ENCODE measurements at places on chromosomes 13 and 19.

- no peak for DNase-seq
Observed at GRCh38 chr13:44283600-44283999, 90.0 kb upstream of the SERP2 start.

GRCh38 chr19:45216667-45217066 lies 28.5 kb downstream of the EXOC3L2 start:
- DNase-seq: no peak

DNA sequence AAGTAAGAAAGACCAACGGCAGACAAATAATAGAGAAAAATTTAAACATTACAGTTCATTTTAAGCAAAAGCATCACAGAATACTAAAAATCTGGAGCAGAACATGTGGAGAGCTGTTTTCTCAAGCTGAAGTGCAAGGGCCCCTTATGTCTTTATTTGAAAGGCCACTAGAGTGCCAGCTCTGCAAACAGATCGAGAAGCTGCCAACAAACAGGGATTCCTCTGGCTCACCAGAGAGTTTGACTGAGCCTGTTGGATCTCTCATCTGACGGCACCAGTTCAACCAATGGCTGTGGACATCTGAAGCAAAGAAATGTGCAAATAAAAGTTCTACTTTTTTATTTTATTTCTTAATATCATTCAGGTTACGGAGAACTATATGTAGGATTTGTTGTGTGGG lies 119.7 kb downstream of the COL4A2 start:
- DNase-seq: no peak

GRCh38 chr19:12721656-12722565 lies 1.8 kb downstream of the TNPO2 start:
- DNase-seq: no peak

DNA sequence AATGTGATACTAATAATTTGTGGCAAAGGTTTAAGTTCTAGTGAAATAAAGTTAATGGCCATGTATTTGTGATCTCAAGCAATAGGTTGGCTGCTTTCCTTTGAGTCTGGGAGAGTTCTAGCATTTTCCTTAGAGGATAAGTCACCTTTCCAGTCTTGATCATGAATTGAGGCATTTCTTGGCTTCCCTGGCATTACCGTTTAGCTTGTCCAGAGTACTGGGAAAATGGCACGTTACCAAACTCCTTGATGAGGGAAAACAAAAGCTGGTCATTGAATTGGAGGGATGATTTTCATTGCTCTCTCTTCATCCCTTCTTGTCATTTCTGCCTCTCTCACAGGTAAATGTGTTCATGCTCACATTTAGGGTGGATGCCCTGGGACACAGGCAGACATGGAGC lies 34.0 kb upstream of the SPRY2 start:
- no peak for DNase-seq

DNA sequence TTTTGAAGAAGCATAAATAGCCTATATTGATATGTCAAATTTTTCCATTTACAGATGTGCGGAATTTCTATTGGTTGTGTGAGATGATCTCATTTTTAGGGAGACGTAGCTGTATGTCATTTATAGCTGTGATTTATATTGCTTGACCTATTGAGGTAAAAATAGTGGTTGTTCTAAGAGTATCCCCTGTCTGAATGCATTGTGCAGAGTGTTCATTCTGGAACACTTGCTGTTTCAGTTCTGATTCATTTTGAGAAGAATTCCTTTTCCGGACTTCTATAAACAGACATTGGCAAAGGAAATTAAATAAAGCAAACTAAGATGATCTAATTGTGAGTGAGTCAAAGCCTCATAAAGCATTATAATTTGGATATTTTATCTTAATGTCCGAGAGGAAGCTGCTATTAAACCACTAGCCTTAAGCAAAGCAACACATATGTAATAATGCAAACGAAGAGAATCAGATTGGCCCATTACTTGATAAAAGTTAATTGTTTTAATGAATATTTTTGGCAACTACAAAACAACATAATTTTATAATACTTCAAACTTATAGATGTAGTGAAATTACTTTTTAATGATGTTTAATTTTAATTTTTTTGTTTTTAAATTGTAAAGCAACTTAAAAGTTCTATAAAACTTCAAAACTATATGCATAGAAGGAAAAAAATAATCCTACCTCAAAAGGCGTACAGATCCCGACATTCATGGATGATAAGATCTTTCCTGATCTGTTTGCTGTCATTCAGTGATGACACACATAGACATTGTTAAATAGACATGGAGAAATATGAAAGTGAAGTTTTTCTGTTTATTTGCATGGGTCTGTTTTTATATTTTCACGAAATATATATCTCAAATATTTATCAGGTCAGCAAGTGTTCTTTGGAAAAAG lies 942.6 kb upstream of the SLC10A2 start:
- DNase-seq: no peak

DNA sequence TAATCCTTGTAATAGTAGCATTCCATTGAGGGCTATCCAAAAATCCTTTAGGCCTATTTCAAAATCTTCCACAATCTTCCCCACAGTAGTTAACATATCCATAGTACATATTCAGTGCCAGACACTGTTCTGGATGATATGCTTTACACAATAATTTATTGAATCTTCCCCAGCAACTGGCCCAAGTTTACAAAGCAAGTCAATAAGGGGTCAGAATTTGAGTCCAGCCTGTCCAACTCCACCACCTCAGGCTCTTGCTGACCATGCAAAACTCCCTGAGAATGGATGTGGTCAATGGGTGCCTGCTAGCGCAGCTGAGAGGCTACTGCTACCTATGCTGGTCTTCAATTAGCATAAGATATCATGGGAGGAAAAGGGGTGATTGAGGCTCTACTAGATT lies 529.6 kb downstream of the FGF9 start:
- no peak for DNase-seq

DNA sequence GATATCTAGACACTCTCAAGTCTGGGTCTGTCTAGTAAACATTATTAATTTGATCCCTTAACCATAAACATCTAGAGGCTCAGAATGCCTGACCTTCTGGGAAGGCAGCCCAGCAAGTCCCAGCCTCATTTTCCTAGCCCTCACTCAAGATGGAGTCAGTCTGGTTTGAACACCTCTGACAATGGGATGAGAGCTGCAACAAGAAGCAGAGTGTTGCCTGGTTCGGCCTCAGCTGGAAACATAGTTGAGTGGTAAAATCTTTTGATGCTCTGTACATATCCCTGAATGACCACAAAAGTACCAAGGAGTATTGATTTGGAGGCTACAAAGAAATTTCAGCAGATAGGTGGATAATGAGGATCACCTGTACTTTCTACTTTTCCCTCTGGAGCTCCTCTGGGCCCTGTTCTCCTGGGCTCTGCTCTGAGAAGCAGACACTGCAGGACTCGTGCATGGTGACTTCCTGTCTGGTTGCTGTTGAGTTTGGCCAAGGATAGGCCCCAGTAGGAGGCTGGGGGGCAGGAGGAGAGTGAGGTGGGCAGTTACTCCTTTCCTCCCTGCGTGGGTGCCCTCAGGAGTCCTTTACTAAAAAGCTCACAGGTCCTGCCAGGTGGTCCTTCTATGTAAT lies 68.4 kb upstream of the SLC15A1 start:
- DNase-seq: no peak

DNA sequence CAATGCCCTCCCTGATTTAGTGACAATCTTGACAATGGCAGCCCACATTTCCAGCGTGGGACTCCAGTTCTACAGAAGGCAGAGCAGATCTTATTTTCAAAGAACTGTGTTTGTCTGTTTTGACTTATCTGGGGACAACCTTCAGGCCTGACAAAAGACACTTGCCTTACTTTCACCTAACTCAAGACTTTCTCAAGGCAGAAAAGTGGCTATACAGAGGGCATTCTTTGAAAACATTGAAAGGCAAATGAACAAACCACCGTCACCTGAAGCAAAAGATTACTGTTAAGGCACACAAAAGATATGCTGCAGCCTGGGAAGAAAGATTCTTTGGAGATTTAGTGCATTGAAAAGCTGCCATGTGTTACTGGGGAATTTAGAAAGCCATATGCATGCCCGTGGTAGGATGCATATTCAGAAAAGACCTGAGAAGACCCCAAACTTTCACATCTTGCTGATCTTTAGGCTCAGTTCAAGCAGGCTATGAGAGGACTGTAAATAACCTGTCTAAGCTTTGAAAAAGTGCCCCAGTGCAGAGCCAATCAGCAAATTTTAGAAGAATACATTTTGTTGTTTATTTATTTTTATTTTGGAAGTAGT lies 82.8 kb downstream of the TSC22D1 start:
- DNase-seq: no peak

DNA sequence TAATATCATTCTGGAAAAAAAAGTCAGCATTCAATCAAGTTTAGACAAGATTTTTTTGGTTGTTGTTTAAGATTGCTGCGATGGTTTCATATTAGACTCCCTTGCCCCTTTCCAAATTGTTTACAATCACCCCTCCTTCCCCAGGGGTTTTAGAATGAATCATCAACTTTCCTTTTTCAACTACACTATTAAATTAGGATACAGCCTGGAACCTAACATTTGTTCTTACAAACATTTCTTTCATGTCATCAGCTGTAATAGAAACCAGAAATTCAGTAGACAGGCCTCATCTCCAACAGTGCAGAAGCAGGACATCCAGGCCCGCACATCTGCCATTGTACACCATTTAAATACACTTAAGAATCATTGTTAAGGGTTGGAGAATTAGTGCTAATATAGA lies 44.4 kb upstream of the WDFY2 start:
- no peak for DNase-seq

- no peak for DNase-seq
Observed at GRCh38 chr19:13004273-13004672, 9.0 kb downstream of the NFIX start.

- DNase-seq: no peak
Observed at GRCh38 chr13:105008604-105009003, 1526.9 kb downstream of the EFNB2 start.

DNA sequence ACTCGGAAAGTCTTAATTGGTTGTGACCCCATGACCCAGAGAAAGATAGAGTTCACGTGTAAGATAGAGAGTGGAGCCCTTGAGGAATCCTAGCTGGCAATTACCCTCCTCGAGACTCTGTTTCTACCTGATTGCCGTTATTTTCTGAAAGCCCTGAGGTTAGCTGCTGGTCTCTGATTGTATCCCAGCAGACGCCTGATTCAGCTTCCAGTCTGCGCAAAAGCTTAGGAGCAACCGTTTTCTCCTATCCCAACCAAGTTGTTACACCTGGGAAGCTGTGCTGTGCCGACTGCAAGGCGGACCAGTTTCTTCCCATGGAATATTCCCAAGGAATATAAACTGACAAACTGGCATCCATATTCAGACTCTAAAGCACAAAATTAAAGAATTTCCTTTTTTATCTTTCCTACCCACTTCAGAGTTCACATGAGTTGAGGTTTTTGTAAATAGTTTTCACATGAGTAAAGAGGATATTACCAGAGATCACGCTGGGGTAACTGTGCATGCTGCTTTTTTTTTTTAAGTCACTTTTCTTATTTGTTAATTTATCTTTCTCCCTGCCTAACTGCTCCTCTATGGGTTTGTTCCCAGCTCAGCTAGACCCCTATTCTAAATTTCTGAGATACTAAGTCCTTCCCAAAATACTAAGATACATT lies 1.5 kb upstream of the TRPC4 start:
- no peak for DNase-seq

DNA sequence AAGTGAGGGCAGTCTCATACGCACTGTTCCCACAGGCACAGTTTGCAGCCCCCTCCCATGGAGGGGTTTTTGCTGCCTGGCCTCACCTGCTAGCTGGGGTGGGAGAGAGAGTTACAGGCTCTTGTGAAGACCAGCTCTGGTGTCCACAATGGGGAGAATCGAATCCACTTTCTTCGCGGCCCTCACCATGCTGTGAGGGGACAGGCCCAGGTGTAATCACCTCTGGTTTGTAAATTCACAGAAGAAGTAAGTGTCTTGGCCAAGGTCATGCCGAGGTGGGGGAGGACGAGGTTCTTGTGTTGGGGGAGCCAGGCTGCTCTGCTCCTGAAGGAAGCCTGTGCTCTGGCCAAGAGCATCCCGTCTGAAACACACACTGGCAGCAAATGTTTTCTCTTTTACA lies 39.5 kb downstream of the TEX29 start:
- no peak for DNase-seq
